ENCODE measurements at places on chromosomes 13 and 19.

- no peak for DNase-seq
These were observed 2.1 kb downstream of the ATP12A start for GRCh38 chr13:24682353-24682752.

GRCh38 chr13:109743706-109744453 lies 42.5 kb downstream of the IRS2 start:
- no peak for DNase-seq

DNA sequence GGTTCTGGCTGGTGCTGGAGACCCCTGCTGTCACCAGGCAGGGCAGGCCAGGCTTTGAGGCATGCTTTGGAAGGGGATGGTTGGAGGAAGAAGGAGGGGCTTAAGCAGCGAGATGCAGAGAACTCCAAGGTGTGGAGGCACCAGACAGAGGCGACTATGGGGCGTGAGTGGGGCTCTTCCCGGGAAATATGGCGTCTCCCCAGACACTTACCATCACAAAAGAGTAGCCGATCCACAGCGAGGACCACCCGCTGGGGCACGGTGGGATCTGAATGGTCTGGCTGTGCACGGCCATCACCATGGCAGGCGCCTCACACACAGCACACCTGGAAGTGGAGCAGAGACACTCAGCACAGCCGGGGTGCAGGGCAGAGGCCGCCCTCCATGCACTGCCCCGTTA lies 151.9 kb downstream of the COL4A1 start:
- DNase-seq: no peak

GRCh38 chr19:49442771-49443365 lies 1.5 kb upstream of the SLC17A7 start:
- DNase-seq: no peak

DNA sequence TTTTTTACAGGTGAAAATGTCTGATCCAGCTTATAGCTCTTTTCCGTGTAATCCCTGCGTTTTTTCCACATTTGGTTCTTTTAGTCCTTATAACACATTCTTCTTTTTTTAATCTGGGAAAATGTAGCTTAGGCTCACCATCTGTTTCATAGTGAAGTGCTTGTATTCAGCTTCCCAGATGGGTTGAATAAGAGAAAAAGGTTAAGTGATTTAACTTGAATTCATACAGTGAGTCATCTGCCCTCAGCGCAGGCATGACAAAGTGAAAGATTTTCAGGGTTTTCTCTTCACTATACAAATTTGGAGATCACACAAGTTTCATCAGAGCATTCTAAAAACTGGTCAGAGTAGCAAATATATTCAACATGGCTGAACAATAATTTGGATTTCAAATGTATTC lies 224.8 kb downstream of the SPRY2 start:
- DNase-seq: no peak

DNA sequence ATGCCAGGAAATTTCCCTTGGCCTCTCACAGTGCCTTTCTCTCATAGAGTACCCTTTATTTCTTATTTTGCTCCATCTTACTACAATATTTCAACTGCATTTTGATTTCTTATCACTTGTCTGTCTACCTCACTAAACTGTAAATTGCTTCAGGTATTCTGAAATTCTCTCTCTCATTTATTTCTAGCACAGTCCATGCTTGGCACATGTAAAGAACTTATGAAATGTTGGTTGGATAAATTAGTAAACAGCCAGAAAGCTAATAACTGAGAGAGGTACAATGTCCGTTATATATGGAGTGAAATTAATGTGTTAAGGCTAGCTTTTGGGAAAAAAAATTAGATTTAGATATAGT lies 138.3 kb upstream of the RFC3 start:
- DNase-seq: no peak

- DNase-seq: no peak
These were observed 498.6 kb downstream of the KCTD12 start for GRCh38 chr13:76387566-76387965.

- no peak for DNase-seq
These were observed 354.9 kb downstream of the FOXO1 start for GRCh38 chr13:40311356-40312101.

- DNase-seq: no peak
These were observed 40.5 kb upstream of the ITM2B start for GRCh38 chr13:48192411-48192935.

DNA sequence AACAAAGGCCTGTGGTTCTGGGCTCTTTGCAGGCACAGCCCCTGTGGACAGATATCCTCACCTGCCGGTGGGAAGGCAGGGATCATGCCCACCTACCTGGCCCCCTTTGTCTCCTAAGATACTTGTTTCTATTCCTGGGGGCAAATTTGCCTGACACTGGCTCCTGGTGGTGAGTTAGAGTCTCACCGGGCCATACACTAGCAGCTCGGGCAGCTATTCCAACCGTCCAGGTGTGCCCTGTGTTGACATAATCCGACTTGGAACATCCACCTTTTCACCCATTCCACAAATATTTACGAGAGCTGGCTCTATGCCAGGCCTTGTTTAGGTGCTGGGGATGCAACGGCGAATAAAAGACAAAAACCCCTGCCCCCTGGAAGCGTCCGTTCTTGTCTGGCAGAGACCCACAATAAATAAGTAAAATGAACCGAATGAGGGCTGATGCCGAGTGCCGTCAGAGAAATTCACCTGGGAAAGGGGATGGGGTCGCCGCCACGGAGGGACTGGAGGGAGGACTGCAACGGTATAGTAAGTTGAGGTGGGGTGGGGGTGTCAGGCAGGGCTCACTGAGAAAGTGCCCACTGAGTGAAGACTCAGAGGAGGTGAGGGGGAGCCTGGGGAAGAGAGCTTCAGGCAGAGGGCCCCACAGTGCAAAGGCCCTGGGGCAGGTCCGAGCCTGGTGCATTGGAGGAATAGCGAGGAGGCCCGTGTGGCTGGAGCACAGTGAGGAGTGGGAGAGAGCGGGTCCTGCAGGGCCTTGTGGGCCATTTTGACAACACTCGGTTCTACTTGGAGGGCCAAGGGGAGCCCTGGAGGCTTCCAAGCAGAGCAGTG lies 43.2 kb upstream of the RANBP3 start:
- no peak for DNase-seq

DNA sequence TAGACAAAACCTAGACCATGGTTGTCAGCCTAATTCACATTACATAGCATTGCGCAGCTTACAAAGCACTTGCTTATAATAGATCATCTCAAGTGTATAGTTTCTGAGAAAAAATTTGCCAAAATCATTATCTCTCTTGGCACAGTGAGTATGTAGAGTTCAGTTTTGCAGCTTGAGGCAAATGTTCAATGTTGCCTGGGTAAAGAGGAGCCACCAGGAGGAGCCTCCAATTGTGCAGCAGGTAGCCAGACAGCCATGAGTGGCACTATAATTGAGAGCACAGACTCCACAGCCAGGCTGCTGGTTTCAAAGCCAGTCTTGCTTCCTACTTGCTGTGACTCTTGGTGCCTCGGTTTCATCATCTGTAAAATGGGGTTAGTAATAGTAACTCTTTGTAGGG lies 24.0 kb upstream of the OLFM4 start:
- no peak for DNase-seq

DNA sequence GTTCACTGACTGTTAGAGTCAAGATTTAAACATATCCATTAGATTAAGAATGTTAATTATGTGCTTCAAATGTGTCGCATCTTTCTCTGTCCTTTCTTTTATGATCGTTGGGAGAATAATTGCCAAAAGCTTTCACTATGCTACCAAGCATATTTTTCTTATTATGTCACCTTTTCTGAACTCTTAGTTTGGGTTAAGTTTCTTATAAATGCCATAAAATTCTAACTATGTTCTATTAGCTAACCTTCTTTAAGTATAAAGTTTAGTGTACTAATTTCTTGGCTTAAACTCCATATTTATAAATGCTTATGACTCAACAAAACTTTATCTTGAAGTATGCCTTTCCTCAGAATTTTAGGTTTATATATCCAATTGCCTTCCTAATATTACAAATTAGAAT lies 1759.4 kb downstream of the PCDH9 start:
- DNase-seq: no peak

DNA sequence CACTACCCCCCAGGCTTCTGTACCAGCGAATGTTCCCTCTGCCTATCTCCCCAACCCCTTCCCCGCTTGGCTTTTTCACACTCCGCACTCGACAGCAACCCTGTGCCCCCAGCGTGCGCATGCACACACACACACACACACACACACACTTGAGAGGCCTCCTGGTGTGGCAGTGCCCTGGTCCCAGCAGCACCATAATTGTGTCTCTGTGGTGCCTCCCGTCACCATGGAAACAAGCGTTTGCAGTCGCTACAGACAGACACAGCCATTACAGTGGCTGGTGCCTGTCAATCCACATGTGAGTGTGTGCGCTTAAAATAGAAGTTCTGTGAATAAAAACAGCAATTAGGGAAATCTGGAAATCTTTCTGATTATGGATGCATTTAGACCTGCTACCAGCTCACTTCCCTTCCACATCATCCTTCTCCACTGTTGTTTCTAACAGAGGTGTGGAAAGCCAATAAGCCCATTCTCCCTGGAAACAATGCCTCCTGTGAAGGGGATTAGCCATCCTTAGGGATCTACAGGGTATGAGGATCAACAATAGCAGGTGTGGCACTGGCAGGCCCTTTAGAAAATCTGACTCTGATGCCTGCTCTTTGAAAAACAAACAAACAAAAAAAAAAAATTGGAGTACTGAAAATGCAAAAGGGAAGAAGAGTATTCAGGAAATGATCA lies 146.3 kb downstream of the DCLK1 start:
- DNase-seq: no peak

GRCh38 chr19:18437491-18438330 lies at the start of gene ISYNA1:
TSS of gene ISYNA1 (minus strand) at chr19:18438133. CDS start at chr19:18437979, 154 bp downstream.
- peak; percentile 61 for DNase-seq

- DNase-seq: no peak
These were observed 23.2 kb downstream of the SH3GL1 start for GRCh38 chr19:4376991-4377781.

DNA sequence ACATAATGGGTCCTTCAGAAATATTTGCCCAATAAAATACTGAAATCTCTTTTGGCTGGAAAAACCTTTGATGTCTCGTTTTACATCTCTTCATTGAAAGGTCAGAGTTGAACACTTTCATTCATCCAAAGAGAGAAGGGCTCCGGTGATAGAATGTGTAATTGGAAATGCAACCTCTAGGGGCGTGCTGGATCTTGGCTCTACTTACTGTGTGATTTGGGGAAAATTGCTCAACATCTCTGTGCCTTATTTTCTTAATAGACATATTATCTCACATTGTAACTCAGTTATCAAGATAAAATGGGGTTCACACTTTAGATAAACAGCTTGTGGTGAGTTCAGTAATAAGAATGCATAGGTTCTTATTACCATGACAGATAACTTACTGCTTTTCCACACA lies 1444.1 kb downstream of the SLITRK5 start:
- DNase-seq: no peak

DNA sequence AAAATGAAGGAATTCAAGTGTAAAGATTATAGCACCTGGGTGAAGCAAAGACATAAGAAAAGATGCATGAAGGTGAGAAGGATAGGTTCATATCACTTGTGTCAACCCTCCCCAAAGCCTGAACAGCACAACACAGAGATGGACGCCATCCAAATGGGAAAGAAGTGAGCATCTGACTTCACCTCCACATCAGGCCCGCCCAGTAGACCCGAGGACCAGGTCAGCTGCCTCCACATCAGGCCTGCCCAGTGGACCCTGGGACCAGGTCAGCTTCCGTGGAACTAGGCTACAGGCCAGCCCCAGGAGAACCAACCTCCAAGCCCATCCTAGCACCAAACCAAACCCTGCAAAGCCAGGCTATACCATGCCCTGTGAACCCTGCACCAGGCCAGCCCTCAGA lies 862.9 kb downstream of the UQCRFS1 start:
- DNase-seq: no peak

DNA sequence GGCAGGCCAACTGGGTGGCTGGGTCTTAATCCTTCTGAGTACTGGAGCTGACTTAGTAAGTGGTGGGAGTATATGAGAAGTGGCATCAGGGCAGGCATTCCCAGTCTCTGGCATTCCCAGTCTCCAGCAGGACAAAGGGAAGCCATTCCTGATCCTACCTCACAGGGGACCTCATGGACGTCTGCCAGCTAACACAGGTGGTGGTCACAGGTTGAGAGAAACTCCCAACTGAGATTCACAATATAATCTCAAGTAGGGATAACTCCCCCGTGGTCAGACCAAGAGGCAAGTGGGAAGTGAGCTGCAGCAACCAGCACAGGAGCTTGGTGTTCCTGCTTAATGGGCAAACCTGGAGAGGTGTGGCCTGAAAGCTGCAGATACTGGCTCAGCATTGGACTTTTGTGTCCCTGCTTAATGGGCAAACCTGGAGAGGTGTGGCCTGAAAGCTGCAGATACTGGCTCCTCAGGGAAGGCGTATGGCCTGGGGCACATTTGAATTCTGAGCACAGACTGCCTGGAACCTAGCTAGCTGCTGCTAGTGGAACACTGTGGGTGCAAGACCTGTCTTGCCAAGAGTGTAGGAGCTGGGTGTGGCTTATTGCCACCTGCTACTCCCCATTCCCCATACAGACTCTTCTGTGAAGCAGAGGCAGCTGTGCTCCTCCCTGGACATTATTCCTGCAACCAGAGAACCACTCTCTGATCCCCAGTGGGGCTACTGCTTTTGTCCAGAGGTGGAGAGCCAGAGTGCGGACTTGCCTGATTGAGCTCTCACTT lies 25.9 kb upstream of the OR10H2 start:
- no peak for DNase-seq

DNA sequence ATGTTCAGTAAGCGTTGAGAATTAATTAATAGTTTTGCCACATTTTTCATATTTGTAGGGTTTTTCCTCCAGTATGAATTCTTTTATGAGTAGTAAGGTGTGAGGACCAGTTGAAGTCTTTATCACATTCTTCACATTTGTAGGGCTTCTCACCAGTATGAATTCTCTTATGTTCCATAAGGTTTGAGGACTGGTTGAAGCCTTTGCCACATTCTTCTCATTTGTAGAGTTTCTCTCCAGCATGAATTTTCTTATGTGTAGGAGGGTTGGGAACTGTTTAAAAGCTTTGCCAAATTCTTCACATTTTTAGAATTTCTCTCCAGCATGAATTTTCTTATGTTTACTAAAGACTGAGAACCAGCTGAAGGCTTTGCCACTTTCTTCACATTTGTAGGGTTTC lies 40.3 kb downstream of the ZNF208 start:
- DNase-seq: no peak

GRCh38 chr13:67410645-67411044 lies 180.5 kb upstream of the PCDH9 start:
- no peak for DNase-seq

Measured in stimulated activated CD8-positive, alpha-beta memory T cell treated with anti-CD3 and anti-CD28 coated beads, Interleukin-12 subunit alpha, Interleukin-12 subunit beta, amount 100 ng/mL, for 4 hours (primary cell).